ENCODE measurements at places on chromosomes 13 and 19.

- DNase-seq: no peak
These were observed 10.1 kb downstream of the TINCR start for GRCh38 chr19:5557691-5558090.

DNA sequence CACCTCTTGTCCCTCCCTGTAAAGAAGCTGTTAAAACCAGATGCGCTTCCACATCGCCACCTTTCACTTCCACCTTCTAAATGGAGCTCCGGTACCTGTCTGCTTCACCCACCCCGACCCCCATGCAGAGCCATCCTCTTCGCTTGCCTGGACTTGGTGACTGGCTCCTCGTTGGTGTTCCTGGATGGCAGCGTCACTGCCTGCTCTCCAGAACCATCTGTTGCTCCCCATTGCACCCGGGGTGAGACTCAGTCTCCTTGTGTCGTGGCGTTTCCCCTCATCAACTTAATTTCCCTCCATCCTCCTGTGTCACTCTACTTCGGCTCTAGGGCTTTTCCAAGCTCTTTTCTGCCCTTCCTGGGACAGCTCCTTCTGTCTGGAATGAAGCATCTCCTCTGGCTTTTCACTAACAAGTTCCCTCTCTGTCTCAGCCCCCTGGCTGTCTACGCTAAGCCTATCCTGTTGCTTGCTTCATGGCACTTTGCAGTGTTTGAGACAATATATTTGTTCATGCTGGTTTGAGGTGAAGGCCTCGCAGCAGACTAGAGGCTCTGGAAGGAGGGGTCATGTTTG, 10.3 kb downstream of the CEBPG start:
- DNase-seq: no peak

DNA sequence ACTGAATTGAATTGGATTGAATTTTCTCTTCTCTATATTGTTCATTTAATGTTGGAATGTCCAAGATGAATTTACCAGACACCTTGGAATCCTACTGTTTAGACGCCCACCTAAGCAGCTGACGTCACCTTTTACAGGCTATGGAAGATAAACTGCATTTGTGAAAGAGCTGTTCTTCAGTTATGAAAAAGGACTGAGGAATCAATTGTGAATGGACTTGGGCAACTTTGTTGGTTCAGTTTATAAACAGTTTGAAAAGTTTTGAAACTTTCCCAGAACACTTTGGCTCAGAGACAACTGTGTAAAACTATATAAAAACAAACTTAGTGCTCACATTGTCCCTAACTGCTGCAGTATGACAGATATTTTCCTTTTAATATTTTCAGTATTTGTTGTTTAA, 590.8 kb upstream of the SPRY2 start:
- DNase-seq: no peak

DNA sequence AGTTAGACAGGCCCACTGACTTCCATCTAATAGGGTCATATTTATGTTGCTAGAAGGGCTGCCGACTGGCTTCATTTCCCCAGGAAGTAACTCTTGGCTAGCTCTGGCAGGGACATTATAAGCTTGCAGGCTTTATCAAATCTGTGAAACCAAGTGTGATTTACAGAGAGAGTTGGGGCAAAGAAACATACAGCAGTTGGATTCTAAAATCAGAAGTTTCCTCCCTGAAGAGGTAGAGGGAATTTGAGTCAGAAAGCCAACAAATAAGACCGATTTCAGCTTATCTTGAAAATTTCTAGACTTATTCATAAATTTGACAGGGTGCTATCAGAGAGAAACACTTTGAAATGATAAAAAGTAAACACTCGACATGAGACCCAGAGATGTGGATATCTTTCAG, 407.8 kb downstream of the OLFM4 start:
- no peak for DNase-seq

DNA sequence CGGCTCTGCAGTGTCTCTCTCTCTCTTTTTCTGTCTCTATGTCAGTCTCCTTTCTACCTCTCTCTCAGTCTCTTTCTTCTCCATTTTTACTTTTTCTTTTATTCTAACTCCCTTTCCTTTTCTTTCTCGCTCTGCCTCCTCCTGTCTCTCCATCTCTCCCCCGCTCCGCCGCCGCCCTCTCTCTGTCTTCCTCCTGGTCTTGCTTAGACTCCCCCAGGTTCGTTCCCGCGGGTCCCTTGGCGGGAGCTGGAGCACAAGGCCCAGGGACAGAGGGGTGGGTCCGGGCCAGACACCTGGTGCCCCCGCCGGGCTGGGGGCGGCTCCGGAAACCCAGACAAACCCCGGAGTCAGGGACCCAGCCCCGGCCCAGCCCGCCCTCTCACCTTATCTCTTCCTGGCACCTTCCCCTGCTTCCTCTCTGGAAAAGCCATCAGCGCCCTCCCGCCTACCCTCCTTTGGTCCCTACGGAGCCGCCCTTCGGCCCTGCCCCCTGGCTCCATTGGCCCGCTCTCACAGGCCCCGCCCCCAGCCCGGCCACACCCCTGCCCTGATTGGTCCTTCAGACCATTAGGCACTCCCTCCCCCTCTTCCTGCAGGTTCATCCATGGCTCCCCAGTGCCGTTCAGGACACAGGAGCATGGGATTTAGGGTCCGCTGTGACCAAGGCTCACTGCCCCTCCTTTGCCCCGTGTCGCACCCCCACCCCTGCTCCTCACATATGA, 15.4 kb upstream of the NOP53 start:
- no peak for DNase-seq

- no peak for DNase-seq
These were observed 49.2 kb downstream of the LATS2 start for GRCh38 chr13:21012211-21012610.

DNA sequence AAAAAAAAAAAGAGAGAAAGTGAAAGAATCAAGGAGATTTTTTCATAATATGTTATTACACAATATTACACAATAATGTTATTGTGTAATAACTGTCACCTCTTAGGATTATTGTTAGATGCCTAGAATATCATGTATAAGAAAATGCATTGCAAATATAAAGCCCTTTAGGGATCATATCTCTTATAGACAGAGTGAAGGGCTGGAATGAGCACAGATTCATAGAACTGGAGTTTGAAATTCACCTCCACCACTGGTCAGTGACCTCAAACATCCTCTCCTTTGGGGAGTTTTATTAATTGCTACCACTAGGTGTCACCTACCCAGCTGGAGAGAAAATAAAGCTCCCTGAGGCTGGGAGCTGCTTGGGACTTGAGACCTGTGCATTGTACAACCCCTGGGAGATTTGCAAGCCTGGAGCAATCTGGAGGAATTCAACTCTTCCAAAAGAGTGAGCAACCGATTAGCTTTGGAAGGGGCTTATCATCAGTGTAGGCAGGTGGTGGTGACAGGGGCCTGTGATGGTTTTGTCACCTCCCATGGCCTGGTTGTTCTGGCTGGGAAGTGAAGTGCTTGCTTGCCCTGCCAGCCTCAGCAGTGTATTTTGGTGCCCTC, 30.3 kb upstream of the FRY start:
- DNase-seq: no peak

DNA sequence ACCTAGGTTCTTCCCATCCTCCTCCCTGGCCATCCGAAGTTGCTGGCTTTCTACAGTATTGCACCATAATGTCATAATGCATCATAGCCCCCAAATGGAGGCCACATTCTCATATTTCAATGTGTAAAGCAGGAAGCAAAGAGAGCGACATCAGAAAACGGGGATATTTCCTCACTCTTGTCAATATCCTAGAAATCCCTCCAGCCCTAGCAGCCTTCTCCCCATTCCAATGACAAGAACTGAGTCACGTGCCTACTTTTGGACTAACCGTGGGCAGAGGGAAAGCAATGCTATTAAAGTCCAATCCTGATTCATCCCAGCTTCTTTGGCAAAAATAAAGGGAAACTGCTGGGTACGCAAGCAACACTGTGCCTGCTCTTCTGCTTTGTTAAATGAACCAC, 4.3 kb upstream of the RAP2A start:
- no peak for DNase-seq

DNA sequence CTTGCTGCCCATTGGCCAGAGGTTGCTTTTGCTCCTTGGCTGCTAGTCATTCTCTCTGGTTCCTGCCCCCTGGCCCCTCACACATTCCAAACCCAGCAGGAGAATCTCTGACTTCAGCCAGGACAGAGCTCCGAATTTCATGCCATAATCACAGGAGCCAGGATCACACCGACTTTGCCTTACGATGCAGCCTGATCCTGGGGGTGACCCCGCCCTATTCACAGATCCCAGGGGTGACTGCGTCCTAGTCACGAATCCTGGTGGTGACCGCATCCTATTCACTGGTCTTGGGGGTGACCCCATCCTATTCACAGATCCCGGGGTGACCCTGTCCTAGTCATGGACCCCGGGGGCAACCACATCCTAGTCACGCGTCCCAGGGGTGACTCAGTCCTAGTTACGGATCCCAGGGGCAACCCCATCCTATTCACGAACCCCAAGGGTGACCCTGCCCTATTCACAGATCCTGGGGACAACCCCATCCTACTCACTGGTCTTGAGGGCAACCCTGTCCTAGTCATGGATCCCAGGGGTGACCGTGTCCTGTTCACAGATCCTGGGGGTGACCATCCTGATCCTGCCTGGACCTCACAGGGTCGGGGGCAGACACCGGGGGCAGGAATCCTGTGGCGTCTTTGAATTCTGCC, 7.4 kb upstream of the TEX29 start:
- DNase-seq: no peak

DNA sequence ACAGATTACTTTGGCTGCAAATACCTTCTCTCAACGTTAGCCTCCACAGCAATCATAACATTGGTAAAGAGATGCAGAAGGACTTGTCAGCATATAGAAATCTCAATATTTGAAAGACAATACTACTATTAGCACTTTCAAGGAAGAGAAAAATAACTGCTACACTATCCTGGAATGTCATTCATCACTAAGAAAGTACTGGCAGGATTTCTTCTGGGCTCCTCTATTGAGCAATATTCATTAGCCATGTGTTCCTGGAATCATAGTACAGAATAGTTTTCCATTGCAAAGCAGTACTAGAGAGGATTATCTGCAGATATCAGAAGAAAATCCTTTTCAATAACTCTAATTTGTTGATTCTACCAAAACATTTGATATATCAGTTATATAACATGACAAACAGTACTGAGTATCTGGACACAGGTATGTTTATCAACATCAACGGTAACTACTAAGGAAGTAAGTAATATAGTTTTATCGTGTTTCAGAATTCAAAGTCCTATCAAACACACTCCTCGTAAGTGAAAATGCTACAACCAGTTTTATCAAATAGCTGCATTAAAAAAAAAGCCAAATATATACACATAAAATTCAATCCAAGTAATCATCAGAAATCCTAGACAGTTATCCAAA, 27.3 kb downstream of the INTS6 start:
- no peak for DNase-seq

DNA sequence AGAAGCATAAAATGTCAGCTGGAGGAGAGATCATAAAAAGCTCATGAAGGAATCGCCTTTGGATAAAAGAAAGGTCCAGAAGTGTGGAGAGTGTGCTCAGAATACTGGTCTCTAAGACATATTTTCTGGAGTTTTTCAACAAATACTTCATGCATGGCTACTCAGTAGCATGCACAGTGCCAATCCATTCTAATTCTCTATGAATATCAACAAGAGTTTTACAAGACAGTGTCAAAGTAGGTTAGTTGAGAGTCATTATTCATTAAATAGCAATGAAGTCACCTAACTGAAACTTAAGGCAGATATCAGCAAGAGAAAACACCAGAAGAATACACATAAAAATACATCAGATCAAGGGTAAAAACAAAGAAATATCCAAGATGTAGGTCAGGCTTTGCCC, 1243.2 kb upstream of the SLC10A2 start:
- DNase-seq: no peak

- DNase-seq: no peak
These were observed 2.0 kb upstream of the ZDHHC20 start for GRCh38 chr13:21461131-21461530.

DNA sequence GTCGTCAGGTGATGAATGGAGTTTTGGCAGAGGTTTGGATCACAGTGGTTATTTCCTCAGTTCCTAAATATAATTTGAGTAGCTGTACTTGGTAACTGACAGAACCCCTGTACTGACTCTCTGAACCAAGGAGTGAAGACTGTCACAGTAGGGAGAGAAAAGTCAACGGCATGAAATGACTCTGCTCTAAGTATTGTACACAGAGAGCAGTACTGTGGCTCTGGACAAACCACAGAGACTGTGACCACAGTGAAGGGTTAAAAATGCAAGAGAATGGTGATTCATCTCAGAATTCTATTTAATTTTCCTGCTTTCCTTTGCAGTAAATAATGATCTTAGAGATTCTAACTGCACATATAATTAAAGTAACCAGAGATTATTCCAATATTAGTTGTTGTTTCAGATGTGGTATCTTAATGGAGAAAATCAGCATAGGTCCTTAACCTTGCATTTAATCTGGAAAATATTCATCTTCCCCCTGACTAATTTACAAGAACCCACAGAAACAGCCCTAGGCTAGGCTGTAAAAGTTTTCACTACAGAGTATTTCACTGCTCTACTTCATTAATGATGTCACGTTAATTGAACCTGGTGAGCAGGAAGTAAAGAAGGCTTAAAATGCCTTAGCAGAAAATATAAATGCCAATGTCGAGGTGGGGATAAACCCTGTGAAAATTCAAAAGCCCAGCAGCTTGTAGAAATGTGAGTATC, 221.9 kb downstream of the LIG4 start:
- no peak for DNase-seq

GRCh38 chr13:21243045-21243897, 66.8 kb downstream of the MRPL57 start:
- DNase-seq: no peak

- no peak for DNase-seq
These were observed 12.2 kb downstream of the ZNF112 start for GRCh38 chr19:44344255-44344654.

GRCh38 chr13:44120849-44121755, 241.4 kb downstream of the LACC1 start:
- DNase-seq: no peak

DNA sequence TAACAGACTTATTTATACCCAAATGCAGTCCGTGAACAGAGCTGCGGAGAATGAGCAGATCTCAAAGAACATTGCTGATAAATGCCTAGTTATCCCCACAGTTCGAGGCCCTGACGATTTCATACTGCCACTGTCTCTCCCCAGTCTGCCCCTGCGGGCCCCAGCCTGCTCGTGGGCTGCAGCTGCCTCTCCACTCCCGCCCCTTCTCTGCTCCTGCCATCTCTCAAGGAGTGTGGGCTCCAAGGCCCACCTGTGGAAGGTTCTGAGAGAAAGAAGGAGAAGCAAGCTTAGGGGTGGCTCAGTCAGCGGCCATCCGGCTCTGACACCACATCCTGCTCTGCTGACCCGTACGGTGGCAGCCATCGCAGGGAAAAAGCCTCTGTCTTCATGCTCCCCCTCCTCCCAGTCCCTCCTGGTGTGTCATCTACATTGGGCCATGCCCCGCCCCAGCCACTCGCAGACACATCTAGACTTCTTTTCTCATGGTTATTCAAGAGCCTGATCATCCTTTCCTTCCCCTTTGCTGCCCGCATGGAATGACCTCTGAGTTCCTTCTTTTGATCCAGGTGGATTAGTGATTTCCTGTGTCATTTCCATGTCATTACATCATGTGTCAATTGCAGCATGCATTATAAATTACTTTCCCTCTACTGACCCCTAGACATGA, 52.0 kb downstream of the EPS15L1 start:
- DNase-seq: no peak

GRCh38 chr19:16542045-16542909, at the start of gene CHERP:
Gene CHERP (minus strand): TSS chr19:16542437. CDS start chr19:16542378, 59 bp downstream.
- DNase-seq: peak; percentile 49

- no peak for DNase-seq
These were observed 1.7 kb upstream of the UCHL3 start for GRCh38 chr13:75547917-75548316.

Measured in HS-5 (cell line).